ENCODE measurements at places on chromosomes 3 and 15.

GRCh38 chr15:89640245-89640644 lies 15.0 kb downstream of the KIF7 start:
- no peak for DNase-seq

- no peak for DNase-seq
Observed at GRCh38 chr15:48596415-48596814, 49.1 kb downstream of the FBN1 start.

DNA sequence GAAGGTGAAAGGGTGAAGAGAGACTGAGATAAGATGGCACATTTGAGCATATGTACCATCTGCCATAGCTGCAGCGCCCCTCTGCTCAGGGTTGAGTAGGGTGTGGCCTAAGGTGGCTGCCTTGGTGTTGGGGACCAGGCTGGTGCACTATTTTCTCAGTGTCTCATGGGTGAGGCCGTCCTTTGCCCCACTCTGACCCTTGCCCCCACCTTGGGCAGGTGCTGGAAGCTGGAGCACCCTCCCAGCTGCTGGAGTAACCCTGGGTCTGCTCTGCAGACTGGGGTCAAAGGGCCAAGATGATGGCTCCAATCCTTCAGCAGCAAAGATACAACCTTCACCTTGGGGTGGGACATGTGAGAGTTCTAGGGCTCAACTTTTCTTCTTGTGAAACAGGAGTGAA lies 69.2 kb downstream of the DAPK2 start:
- no peak for DNase-seq

DNA sequence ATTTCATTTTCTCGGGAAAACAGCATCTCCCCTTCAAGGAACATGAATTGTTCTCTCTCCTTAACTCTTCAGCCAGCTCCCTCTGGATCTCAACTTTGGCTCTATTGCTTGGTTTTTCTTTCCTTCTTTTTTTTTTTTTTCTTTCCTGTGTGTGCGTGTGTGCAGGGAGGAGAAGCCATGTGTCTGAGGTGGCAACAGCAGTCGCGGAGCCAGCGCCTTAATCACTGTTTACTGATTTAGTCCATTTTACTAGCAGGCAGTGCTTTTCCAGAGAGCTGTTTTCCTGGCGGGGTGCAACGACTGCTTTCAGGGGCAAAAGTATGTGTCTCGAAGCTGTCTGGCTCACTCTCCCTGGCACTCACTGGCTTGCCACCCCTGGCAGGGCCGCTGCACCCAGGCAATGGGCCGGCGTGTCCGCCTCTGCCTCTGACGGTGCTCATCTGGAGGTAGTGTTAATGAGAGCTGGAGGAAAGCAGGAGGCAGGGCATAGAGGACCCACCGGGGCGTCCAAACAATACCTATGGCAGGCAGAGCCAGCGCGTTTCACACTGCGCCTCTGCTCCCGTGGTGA lies 835.4 kb upstream of the NR2F2 start:
- DNase-seq: no peak

- DNase-seq: no peak
Observed at GRCh38 chr3:11510001-11510340, 133.7 kb downstream of the VGLL4 start.

DNA sequence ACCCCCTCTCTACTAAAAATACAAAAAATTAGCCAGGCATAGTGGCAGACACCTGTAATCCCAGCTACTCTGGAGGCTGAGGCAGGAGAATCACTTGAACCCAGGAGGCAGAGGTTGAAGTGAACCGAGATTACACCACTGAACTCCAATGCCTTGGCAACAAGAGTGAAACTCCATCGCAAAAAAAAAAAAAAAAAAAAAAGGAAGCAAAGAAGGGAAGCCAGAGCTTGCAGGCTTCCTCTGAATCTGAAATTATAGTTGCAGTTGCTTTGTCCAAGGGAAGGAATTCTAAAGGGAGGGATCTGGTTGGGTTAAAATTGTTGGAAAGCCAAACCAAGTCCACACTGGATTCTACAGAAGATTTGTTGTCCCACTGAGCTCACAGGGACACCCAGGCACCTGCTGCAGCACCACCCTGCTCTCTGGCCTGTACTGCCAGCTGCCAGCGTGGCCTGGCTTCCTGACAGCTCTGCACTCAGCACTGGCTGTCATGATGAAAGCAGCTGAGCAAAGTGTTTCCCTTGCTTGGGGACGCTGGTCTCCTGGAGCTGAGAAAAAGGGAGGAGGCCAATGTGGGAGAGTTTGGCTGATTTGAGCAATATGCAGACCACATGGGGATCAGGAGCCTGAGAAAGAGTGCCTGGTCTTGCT lies 88.8 kb upstream of the HES1 start:
- no peak for DNase-seq

- no peak for DNase-seq
Observed at GRCh38 chr3:194280777-194281176, 70.4 kb downstream of the CPN2 start.

GRCh38 chr3:27677565-27677964 lies 44.6 kb downstream of the EOMES start:
- peak; percentile 22 for DNase-seq

DNA sequence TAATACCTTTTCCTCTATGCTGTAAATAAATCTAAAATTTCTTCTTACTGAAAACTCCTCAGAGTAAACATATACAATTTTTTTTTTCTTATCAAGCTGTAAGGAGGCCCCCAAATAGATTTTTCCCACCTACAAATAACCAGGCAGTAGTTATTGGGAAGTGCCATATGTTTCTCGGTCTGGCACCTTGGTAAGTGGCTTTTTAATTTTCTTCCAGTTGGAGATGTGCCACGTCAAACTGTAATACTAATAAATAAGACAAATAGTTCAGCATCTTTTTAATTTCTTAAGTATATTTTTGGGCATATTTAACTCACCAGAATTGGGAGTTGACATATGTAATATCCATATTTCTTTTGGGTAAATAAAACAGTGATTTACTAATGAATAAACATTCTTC lies 346.3 kb downstream of the DIPK2A start:
- no peak for DNase-seq

GRCh38 chr15:83889995-83890394 lies 236.1 kb downstream of the ADAMTSL3 start:
- no peak for DNase-seq

GRCh38 chr15:63672369-63672768 lies 75.2 kb downstream of the FBXL22 start:
- DNase-seq: no peak

DNA sequence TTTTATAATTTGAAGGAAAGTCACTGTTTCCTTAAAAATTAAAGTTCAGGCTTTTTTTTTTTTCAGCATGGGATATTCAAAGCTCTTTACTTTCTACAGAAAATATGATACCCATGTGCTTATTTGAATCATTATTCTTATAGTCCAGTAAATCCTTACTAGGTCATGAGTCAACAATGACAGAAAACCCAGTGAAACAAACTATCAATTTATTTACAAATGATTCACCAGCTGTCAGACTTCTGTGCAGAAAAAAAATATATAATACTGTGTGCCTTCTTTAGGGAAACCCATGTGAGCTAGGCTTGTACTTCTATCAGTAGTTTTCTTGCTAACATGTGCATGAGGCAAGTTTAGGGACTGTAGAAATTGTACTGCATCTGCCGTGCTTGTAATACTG lies 1.2 kb downstream of the ACP3 start:
- DNase-seq: no peak

GRCh38 chr3:151156618-151157216 lies 46.3 kb downstream of the GPR171 start:
- DNase-seq: peak; percentile 36

DNA sequence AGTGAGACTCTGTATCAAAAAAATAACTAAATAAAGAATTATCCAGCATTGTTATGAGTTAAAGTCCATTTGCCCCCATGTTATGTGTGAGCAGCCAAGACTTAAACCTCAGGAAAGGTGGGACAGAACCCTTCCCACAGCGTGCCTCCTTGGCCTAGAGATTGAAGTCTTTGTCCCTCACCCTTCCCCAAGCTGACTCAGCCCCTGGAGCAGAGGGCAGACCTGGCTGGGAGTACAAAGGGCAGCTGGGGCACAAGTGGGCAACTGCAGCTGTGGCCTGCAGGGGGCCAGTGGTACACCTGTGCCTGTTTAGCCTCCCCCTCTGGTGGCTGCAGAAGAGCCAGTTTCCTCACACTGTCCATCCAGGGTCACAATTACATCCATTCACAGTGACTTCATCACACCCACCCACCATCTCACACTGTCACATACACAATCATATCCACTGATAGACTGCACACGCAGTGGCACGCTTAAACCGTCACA lies 940 bp upstream of the ACY1 start:
- DNase-seq: no peak

DNA sequence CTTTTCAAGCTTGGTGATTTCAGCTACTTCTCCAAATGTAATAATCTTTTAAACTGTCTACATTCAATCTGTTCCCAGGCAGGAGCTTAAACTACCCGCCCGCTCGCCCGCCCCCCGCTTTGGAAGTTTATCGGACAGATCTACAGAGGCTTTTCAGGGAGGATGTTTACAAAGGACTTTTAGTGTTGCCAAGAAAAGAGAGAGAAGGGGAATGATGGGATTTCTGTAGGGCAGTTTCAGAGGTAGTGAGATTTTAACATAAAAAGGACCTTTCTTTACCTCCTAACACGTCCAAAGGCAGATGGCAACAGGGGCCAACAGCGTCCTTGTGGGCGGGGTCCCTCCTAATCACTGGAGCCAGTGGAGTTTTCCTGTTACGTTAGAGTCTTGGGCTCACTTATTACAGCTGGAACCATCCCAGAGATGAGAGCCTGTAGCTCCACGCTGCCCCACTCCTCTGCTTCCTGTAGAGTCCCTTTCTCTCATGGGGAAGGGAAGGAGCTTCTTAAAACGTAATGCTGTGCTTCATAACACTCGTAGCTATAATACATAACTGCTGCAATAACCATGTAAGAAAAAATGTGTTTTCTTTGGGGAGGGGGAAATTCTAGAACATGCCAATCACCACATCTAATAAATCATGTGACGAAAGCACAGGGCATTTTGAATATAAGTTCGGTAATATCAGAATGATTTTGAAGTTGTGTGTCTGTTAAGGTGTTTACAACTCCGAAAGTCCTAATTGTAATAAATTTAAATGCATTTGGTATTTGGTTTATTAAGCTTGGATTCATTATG lies 30.9 kb downstream of the HES1 start:
- no peak for DNase-seq

DNA sequence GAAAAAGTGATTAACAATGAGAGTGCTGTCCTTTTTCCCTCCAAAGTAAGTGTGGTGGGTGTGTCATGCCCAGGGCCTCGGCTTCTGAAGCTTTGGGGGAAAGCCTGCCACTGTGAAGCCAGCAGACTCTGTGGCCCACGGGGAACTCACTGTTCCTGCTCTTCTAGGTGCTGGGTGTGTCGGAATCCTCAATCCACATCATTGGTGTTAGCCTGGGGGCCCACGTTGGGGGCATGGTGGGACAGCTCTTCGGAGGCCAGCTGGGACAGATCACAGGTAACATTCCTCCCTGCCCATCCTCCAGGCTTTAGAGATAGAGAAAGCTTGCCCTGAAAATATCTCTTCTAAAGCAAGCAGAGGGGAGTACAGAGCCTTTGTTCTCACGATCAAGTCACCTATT lies 11.6 kb downstream of the PLA1A start:
- DNase-seq: no peak

- DNase-seq: no peak
Observed at GRCh38 chr15:88800026-88800425, 3.2 kb upstream of the ACAN start.

GRCh38 chr3:40615918-40616819 lies 91.4 kb downstream of the ZNF621 start:
- DNase-seq: no peak

GRCh38 chr3:188700501-188700900 lies 471.3 kb upstream of the TPRG1 start:
- no peak for DNase-seq

DNA sequence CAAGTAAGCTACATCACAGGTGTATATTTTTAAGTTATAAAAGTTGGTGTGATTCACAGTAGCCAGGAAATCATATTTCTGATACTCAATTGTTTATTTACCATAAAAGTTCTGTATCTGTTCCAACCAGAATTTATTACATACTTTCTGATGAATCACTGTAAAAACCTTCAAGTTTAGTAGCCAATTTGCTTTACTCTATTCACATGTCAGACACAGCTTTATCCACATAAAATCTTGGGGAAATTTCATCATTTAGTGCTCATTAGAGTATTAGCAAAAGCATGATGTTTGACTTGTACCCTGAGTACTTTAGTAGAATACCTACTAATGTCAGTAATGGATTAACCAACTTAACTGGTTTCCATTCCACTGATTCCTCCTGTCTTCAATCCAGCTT lies 249.8 kb downstream of the POLQ start:
- DNase-seq: no peak

DNA sequence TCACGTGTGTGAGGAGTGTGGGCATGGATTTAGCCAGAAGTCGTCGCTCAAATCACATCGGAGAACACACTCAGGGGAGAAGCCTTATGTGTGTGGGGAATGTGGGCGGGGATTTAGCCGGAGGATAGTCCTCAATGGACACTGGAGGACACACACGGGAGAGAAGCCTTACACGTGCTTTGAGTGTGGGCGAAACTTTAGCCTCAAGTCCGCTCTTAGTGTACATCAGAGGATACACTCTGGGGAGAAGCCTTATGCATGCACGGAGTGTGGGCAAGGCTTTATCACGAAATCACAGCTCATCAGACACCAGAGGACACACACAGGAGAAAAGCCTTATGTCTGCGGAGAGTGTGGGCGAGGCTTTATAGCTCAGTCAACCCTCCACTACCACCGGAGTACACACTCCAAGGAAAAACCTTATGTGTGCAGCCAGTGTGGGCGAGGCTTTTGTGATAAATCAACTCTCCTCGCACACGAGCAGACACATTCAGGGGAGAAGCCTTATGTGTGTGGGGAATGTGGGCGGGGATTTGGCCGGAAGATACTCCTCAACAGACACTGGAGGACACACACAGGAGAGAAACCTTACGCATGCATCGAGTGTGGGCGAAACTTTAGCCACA lies 28.1 kb downstream of the ZNF589 start:
- no peak for DNase-seq

- DNase-seq: no peak
Observed at GRCh38 chr3:126432361-126433104, 37.8 kb downstream of the CFAP100 start.

DNA sequence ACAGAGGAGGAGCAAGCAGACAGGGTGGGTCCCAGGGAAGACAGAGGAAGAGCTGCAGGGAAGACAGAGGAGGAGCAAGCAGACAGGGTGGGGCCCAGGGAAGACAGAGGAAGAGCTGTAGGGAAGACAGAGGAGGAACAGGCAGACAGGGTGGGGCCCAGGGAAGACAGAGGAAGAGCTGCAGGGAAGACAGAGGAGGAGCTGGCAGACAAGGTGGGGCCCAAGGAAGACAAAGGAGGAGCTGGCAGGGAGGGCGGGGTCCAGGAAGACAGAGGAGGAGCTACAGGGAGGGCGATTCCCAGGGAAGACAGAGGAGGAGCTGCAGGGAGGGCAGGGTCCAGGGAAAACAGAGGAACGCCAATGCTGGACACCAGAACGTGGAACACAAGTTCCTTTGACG lies 66.5 kb downstream of the PLXNA1 start:
- no peak for DNase-seq

- no peak for DNase-seq
Observed at GRCh38 chr3:132786890-132787289, 64.7 kb upstream of the NPHP3 start.

GRCh38 chr15:90097475-90097874 lies 4.8 kb downstream of the IDH2 start:
- DNase-seq: no peak

- DNase-seq: no peak
Observed at GRCh38 chr3:147222291-147222690, 184.1 kb downstream of the ZIC4 start.

GRCh38 chr15:73608475-73608874 lies 24.7 kb downstream of the NPTN start:
- no peak for DNase-seq
